ENCODE measurements at places on chromosomes 12 and 14. TPM values are rescaled to one million over a fixed set of nuclear protein-coding genes. Genes with fewer than 3 reads are reported as not detected.

DNA sequence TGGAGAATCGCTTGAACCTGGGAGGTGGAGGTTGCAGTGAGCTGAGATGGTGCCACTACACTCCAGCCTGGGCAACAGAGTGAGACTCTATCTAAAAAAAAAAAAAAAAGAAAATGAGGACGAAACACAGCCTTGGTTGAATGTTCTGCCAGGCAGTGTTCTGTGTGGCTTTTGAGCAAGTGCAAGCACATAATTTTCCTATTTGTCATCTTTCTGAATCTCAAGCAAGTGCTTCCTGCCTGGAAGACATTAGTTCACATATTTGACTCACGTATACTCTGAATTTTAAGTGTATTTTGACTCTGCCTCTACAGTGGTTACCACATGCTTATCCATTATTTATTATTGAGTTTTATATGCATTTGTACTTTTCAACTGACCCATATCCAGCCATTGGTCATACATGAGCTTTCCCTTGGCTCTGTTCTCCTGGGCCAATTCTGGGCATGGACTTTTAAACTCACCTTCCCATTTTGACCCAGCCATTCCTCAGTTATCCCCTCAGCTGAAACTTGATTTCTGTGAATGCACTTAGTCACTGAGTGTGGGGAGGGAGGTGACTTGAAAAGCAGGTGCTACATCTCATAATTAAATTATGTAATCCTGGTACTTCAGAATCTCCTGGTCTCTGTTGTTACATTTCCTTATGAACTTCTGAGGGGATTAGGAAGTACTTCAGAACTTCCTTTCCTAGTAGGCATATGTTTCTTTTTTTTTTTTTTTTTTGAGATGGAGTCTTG, 8.1 kb downstream of the OR10G2 start:
- DNase-seq: no peak
- H3K27me3 ChIP-seq: peaks cover 21% of the 10 kb centered on the region
- no peaks in the 10 kb centered on the region for H3K4me1 ChIP-seq
- H3K36me3 ChIP-seq: no peaks in the 10 kb centered on the region

- no peaks in the 10 kb centered on the region for H3K4me1 ChIP-seq
- no peak overlapping the region for H3K4me3 ChIP-seq
- H3K27me3 ChIP-seq: peaks cover 2% of the 10 kb centered on the region
- no peak overlapping the region for H3K27ac ChIP-seq
- no peak for DNase-seq
These were observed 11.5 kb upstream of the LGMN start for GRCh38 chr14:92759679-92760523.

- peaks cover 81% of the 10 kb centered on the region for H3K27me3 ChIP-seq
- H3K36me3 ChIP-seq: no peaks in the 10 kb centered on the region
- DNase-seq: no peak
- H3K4me1 ChIP-seq: no peaks in the 10 kb centered on the region
- no peak overlapping the region for H3K4me3 ChIP-seq
These were observed 264.2 kb downstream of the AACS start for GRCh38 chr12:125329239-125330102.

DNA sequence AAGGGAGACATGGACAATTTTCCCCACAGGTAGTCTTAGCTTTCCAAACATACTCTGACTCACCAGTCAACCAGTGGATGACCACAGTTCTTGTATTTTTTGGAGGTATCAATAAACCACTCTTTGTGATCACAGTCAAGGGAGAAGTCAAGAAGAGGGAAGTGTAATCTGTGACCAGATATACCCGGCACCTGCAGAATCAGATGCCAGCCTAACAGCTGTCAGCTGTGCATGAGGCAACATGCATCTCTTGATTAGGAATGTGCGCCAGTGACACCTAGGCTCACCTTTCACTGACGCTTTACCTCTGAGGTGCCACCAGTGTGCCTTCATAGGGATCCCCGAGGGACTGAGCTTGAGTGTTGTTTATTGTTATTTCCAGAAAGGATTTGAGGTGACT, 20.0 kb downstream of the PROX2 start:
- no peak overlapping the region for H3K4me3 ChIP-seq
- no peak for DNase-seq
- H3K27me3 ChIP-seq: no peaks in the 10 kb centered on the region
- H3K27ac ChIP-seq: no peak overlapping the region
- H3K4me1 ChIP-seq: peaks cover 9% of the 10 kb centered on the region

GRCh38 chr14:35512765-35513164, 21.2 kb upstream of the INSM2 start:
- H3K27me3 ChIP-seq: peaks cover 27% of the 10 kb centered on the region
- no peak overlapping the region for H3K4me3 ChIP-seq
- H3K4me1 ChIP-seq: no peaks in the 10 kb centered on the region
- no peaks in the 10 kb centered on the region for H3K36me3 ChIP-seq

DNA sequence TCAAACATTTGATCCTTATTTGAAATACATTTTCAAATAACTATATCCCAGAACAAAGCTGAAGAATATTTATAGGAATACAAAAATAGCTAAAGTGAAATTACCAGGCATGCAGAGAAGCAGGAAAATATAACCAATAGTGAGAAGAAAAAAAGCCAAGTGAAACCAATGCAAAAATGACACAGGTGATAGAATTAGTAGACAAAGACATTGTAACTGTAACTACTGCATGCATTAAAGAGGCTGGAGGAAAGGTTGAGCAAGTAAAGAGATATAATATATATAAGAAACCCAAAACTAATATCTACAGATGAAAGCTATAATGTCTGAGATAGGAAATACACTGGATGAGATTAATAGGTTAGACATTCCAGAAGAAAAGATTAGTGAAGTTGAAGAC, 49.2 kb upstream of the PRPF39 start:
- no peak for DNase-seq
- peaks cover 51% of the 10 kb centered on the region for H3K36me3 ChIP-seq
- H3K27ac ChIP-seq: no peak overlapping the region
- no peak overlapping the region for H3K4me3 ChIP-seq
- H3K4me1 ChIP-seq: no peaks in the 10 kb centered on the region

GRCh38 chr14:38755036-38755435, 348.0 kb downstream of the SEC23A start:
- no peaks in the 10 kb centered on the region for H3K36me3 ChIP-seq
- no peak for DNase-seq
- no peaks in the 10 kb centered on the region for H3K4me1 ChIP-seq
- H3K4me3 ChIP-seq: no peak overlapping the region
- no peaks in the 10 kb centered on the region for H3K27me3 ChIP-seq
- no peak overlapping the region for H3K27ac ChIP-seq

GRCh38 chr14:47763188-47763854, 87.9 kb upstream of the MDGA2 start:
- peaks cover 2% of the 10 kb centered on the region for H3K36me3 ChIP-seq
- H3K4me3 ChIP-seq: no peak overlapping the region
- DNase-seq: no peak
- no peaks in the 10 kb centered on the region for H3K27me3 ChIP-seq
- no peaks in the 10 kb centered on the region for H3K4me1 ChIP-seq

DNA sequence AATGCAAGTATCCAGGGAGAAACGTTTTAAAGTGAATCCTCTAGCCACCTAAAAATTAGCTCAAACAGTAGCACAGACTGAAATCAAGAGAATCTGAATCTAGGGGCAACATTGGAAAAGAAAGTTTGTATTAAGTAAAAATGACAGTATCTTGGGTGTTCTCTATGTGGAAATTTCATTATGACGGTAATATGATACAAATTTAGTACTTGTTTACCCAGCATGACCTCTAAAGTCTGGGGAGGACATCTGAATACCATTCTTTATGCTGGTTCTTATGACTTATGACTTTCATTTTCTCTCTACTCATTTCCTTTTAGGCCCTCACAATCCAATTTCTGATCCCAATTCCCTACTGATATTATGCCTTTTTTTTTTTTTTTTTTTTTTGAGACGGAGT, 14.0 kb downstream of the GTSF1 start:
- H3K36me3 ChIP-seq: no peaks in the 10 kb centered on the region
- H3K27ac ChIP-seq: no peak overlapping the region
- H3K4me1 ChIP-seq: peaks cover 7% of the 10 kb centered on the region
- no peak overlapping the region for H3K4me3 ChIP-seq
- DNase-seq: no peak

DNA sequence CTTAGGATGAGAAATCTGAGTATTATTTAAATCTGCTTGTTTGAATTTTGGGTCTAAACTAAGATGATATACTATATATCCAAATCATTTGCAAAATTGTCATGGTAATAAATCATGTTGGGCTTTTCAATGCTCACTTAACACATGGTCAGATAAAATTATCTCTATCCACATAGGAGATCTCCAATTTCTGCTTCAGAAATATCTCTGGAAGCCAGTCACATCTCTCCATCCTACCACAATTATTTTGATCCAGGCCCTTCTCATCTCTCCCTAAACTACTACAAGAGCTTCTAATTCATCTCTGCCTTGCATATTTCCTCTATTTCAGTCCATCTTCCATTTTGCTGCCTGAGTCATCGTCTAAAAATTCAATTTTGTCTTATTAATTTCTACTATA, 3.8 kb downstream of the DCN start:
- H3K27ac ChIP-seq: no peak overlapping the region
- H3K4me3 ChIP-seq: no peak overlapping the region
- H3K36me3 ChIP-seq: peaks cover 15% of the 10 kb centered on the region
- H3K27me3 ChIP-seq: no peaks in the 10 kb centered on the region

DNA sequence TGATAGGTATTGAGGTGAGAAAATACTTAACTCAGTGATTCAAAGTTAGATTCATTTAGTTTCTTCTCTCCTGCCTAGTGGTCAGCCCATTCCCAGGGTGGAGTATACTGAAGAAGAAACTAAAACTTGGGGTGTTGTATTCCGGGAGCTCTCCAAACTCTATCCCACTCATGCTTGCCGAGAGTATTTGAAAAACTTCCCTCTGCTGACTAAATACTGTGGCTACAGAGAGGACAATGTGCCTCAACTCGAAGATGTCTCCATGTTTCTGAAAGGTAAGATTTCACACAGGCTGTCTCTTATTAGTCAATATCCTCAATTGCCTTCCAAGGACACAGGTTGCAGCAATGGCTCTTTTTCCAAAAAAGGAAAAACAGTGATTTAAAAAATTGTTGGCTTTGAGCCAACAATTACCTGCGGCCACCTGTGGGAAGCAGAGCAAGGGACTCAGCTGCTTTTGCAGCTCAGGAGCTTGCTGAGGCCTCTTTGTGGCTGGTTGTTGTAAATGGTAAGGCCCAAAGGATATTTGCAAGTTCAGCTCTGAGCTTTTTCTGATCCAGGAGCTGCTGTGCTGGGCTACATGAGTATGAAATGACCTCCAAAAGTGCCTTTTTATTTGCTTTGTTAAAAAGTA, 33.9 kb downstream of the TPH2 start:
- H3K4me1 ChIP-seq: no peaks in the 10 kb centered on the region
- peaks cover 2% of the 10 kb centered on the region for H3K27me3 ChIP-seq
- DNase-seq: no peak
- H3K27ac ChIP-seq: no peak overlapping the region
- H3K36me3 ChIP-seq: no peaks in the 10 kb centered on the region
- H3K4me3 ChIP-seq: no peak overlapping the region

DNA sequence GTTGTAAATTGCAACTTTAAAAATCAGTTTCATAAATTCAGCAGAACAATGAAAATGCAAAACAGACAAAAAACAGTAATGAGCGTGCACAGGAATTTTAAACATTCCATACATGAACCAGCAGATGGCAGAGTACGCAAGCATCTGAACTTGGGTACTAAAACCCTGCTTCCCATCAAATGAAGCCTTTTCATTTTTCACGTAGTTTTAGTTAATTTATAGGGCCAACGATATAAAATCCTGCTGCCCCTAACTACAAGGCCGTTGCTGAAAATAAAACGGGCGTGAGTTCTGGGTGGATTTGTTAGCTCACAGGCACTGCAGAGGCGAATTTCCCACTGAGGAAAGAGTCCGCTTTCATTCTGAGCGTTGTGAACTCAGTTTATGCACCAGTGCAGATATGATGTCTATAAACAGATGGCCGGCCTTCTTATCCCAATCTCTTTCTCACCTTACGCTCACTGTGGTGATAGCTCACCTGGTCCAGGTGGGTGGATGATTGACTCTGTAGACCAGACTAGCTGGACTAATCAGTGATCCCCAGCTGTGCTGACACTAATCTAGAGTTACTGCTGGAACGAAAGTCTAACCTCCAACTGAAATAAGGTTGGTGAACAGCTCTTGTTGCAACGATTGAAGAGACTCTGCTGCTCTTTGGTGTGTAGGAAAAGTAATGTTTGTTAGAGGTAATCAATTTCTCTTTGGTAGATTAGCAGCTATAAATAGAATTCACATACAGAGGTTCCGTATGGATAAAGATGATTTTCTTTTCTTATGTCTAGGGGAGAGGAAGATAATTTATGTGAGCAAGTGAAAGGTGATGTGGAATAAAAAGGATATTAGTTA, 89.2 kb downstream of the PDZRN4 start:
- H3K36me3 ChIP-seq: no peaks in the 10 kb centered on the region
- H3K4me3 ChIP-seq: no peak overlapping the region

GRCh38 chr14:96309133-96309895, 53.3 kb downstream of the BDKRB1 start:
- H3K27me3 ChIP-seq: no peaks in the 10 kb centered on the region
- H3K36me3 ChIP-seq: peaks cover 44% of the 10 kb centered on the region
- H3K4me1 ChIP-seq: no peaks in the 10 kb centered on the region

- peaks cover 3% of the 10 kb centered on the region for H3K36me3 ChIP-seq
- no peaks in the 10 kb centered on the region for H3K27me3 ChIP-seq
- no peak for DNase-seq
- peaks cover 51% of the 10 kb centered on the region for H3K4me1 ChIP-seq
- H3K27ac ChIP-seq: peak overlapping the region; percentile 99
- peak overlapping the region; percentile 63 for H3K4me3 ChIP-seq
These were observed 11.1 kb downstream of the GPR84 start for GRCh38 chr12:54352891-54353874.

DNA sequence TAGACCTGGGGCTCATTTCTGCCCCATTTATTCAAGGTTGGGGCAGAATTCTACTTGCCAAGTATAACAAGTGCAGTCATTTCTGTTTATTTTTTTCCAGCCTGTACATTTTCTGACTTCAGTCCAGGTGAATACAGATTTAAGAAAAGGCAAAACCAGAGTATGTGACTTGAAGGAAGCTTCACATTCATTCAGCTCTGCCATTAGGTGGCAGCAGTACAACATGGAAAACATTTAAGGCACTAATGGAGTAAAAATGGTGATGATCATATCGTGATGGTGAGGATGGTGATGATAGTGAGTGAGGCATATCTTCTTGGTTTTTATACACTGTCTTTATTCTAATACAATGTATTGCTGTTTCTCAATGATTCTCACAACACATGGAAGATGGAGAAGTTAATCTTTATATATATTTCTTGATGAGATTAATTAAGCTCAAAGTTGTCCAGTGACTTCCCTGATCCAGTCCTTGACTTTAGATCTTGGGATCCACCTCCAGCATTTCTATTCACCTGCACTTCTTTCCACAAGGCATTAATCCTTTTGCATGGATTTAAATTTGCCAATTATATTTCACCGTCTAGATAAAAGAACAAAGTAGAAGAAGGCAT, 176.7 kb upstream of the SEL1L start:
- H3K27me3 ChIP-seq: no peaks in the 10 kb centered on the region
- DNase-seq: no peak
- H3K27ac ChIP-seq: no peak overlapping the region
- no peak overlapping the region for H3K4me3 ChIP-seq

GRCh38 chr12:128867466-128867865, 14.2 kb downstream of the GLT1D1 start:
- H3K27me3 ChIP-seq: peaks cover 1% of the 10 kb centered on the region
- no peaks in the 10 kb centered on the region for H3K36me3 ChIP-seq
- no peak overlapping the region for H3K4me3 ChIP-seq
- DNase-seq: no peak
- H3K4me1 ChIP-seq: no peaks in the 10 kb centered on the region
- no peak overlapping the region for H3K27ac ChIP-seq

SLC11A2 gene
- 117 TPM for total RNA-seq

SLC25A47 gene
- not detected for total RNA-seq

TOMM20L gene
- 0.47 TPM for total RNA-seq

WNT1 gene
- total RNA-seq: not detected

GDF3 gene
- total RNA-seq: not detected

RPS6KA5 gene
- total RNA-seq: 11.0 TPM

TAS2R43 gene
- 1.9 TPM for total RNA-seq

SLC5A8 gene
- not detected for total RNA-seq

MMP17 gene
- 2.0 TPM for total RNA-seq

INHBE gene
- total RNA-seq: not detected
